ENCODE measurements at places on chromosomes 3 and 15.

DNA sequence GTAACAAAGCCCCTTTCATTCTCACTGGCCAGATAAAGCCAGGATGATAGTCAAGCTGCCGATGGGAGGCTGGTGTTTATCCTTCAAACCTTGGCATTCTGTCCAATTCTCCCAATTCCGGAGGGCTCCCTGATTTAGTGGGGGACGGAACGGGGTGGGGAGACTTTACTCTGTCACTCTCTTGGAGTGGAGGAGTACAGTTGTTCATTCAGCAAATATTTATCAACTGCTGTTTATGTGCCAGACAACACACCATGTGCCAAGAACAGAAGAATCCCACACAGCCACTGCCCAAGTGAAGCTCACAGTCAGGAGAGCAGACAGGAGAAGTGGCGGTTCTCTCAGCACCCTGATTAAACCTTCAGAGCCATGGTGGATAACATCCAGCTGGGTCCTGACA is 63.3 kb downstream of the WNT5A start:
- DNase-seq, result no peak

- DNase-seq, result no peak
These were observed 220.8 kb upstream of the TPRG1 start for GRCh38 chr3:188950832-188951489.

DNA sequence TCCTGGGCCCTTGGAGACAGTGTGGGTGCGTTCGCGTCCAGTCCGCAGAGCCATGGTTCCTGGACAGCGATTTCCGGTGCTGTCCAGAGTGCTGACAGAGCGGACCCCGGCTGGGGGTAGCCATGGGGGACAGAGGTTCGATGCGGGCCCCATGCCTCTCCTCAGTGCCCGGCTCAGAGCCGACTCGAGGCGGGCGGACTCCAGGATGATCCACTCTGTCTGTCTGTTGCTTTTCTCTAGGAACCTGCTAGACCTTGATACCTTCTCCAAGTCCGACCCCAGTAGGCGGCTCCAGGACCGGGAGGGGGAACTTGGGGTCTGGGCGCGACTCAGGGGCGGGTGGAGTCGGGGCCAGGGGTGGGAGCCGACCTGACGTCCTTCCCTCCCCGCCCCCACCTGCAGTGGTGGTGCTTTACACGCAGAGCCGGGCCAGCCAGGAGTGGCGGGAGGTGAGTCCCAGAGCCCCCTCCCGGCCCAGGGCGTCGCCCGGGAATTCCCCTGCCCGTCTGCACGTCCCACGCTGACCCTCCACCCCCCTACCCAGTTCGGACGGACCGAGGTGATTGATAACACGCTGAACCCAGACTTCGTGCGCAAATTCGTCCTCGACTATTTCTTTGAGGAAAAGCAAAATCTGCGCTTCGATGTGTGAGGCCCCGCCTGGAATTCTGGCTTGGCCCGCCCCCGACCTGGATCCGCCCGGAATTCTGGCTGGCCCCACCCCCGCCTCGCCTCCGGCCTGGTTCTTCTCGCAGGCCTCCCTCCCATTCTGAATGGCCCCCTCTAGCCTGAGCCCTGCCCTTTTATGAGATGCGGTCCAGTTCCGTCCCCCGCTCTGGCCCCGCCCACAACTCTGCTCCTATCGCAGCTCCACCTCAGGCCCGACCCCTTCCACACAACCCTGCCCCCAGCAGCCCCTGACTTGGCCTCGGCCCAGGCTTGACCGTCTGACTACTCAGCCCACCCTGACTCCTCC is 1.0 kb downstream of the CPNE9 start:
- no peak for DNase-seq

- no peak for DNase-seq
These were observed 28.8 kb downstream of the PCNP start for GRCh38 chr3:101602731-101603130.

- no peak for DNase-seq
These were observed 29.5 kb downstream of the APBA2 start for GRCh38 chr15:28915041-28915810.

- no peak for DNase-seq
These were observed 16.2 kb downstream of the RARB start for GRCh38 chr3:25444273-25444672.

DNA sequence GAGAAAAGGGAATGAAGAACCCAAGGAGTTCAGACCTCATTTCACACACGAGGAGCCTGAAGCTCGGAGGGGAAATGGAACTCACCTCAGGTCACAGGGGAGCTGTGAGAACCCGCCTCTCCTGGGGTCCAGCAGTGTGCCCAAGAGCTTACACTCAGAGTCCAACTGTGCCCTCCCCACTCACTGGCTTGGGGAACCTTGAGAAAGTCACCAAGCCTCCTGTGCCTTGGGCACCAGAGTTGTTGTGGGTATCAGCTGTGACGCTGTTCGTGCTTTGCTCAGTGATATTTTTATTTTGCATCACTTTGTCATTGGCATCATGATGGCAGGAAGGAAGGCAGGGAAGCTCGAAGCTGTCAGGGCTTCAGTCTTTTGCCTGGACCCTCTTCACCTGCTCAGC is 83.4 kb downstream of the TLE3 start:
- DNase-seq, result no peak

- no peak for DNase-seq
These were observed 188.3 kb downstream of the IL5RA start for GRCh38 chr3:2921903-2922302.

GRCh38 chr3:99578339-99578970 is 59.9 kb upstream of the COL8A1 start:
- no peak for DNase-seq

DNA sequence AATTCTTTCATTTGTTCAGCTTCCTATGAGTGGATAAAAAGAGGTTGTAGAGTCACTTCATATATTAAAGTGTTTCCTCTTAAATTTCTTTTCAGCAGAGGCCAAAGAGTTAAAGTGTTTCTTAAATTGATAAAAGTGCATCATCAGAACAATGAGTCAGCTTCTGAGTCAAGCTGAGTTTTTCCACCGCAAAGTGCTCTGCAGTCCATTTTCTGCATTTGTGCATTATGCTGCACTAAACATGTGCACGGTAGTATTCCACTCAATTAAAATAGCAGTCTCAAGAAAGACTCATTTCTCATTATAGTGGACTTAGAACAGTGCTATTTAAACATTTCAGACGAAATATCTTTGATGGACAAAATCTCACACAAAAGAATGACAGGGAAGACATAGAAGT is 152.0 kb downstream of the ZBBX start:
- DNase-seq, result no peak

- no peak for DNase-seq
These were observed 2.4 kb downstream of the LMCD1 start for GRCh38 chr3:8503871-8504610.

DNA sequence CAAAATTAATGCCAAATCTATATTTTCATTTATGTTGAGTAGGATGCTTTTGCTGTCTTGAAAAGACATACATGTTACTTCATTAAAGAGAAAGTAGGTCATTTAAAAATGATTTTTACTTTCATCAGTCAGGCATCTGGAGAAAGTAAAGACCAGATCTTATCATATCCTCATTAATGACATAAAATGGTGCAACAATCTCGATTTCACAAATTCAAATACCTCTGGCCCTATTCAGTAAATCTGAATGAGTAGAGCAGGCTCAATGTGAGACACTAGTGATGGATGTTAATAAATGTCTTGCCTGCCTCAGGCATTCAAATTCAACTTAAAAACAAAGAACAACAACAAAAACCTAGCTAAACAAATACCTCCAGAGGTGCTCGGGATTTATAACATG is 714.1 kb downstream of the NAALADL2 start:
- DNase-seq, result no peak

DNA sequence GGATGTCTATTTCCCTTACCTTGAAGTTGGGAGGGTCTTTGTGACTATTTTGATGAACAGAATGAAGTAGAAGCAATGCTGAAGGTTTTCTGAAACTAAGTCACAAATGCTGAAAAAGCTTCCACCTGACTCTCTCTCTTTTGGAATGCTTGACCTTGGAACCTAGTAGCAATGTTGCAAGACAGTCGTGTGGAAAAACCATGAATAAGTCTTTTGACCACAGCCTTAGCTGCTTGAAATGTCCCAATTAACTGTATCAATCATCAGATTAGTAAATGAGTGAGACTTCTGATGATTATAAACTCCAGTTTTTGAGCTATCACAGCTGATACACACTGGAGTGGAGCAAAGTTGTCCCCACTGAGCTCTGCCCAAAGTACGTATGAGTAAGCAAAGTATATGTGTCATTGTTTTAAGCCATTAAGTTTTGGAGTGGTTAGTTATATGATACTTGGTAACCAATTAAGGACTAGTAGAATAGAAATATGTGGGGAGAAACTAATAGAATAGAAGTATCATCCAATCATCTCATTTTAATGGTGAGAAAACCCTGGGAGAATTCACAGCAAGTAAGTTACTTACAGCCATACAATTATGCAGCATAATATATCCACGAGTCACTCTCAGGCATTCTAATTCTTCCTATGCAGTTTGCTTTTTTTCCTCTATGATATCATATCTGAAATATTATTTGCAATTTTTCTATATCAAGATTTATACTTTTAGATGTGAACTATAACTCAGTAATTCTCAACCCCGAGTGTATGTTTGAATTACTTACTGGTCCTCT is 1010.6 kb downstream of the ROBO2 start:
- no peak for DNase-seq

DNA sequence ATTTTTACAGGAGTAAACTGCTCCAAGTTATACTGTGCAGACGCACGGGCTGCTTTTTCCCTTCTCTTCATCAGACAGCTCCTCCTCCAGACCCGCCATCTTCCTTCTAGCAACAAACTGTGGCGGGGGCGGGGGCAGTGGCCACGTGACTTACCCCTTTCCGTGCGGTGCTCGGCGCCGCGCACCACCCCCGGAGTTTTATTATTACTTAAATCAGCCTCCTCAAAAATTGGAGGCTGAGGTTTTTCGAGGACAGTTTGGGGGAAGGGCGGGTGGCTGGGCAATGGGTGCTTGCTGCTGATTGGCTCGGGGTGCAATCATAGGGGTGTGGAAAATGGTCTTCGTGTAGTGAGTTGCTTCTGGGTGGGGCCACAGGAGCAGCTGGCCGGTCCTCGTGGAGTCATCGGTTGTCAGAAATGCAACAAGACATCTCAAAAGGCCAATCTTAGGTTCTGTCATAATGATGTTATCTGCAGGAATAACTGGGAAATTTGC is 77.1 kb upstream of the MFGE8 start:
- no peak for DNase-seq

DNA sequence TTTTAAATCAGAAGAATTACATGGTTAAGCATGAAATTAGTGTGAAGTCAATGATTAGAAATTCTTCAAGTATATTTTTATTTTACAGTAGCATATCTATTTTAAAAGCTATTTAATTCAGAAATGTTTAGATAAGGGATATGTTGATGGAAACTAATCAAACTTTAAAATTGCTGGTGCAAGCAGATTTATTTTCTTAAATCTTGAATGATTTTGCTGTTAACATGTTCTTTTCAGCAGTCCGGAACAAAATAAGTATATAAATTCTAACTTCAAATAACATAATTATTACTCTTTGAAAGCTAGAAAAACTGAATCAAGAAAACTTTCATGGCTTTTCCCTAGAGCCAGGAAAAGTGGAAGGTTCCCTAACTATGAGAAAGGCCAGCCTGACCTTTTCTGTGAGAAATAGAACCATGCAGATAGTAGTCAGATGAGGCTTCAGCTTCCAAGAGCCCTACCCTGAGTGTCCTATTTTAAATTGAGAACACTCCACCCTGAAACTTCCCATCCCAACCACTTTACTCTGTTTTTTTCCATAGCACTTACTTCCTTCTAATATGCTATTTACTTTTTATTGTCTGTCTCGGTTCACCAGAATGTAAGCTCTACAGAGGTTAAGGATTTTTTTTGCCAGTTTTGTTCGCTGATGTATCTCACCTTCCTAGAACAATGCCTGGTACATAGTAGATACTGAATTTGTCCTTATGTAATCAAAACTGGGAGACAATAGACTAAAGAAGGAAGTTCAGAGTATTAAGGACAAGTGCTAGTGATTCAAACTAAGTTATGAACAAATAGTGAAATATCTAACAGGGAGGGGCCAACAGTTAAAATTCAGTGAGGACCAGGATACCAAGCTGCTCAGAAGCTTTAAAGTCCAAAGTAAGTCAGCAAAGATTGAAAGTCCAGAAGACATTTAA is 66.8 kb downstream of the CD200R1L start:
- no peak for DNase-seq

DNA sequence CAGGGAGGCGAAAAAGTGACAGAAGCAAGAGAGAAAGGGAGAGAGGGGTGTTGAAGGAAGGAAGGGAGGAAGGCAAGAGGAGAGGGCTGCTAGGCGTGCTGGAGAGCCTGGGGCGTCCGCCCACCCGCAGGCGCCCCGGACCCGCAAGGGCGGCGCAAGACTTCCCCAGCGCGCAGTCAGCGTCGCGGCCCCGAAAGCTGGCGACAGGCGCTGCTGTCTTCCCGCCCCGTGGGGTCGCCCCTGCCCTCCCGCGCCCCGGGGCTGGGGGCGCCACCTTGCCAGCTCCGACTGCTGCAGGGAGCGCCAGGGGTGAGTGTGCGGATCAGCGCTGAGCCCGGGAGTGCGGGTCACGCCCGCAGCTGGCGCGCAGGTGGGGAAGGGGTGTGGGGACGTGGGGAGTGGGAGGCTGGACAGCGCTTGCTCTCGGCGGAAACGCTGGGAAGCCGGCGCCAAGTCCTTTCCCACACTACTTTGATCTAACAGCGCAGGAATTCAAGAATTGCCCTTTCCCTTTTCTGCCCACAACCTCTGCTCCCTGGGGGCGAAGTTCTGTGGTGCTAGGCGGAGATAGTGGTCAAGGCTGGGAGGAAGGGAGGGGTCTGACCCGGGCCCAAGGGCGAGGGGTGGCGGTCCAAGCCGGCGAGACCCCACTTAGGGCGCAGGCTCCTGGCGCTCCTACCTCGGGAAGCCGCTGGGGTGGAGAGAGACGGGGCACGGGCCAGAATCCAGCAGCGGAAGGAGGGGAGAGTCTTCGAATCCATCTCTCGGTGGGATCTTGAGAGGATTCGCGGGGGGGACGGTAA is 266.1 kb downstream of the CGGBP1 start:
- no peak for DNase-seq

- DNase-seq, result no peak
These were observed 82.0 kb downstream of the KCNMB2 start for GRCh38 chr3:178618197-178618596.

GRCh38 chr3:23094890-23095462 is 108.2 kb upstream of the UBE2E2 start:
- DNase-seq, result peak; percentile 4

DNA sequence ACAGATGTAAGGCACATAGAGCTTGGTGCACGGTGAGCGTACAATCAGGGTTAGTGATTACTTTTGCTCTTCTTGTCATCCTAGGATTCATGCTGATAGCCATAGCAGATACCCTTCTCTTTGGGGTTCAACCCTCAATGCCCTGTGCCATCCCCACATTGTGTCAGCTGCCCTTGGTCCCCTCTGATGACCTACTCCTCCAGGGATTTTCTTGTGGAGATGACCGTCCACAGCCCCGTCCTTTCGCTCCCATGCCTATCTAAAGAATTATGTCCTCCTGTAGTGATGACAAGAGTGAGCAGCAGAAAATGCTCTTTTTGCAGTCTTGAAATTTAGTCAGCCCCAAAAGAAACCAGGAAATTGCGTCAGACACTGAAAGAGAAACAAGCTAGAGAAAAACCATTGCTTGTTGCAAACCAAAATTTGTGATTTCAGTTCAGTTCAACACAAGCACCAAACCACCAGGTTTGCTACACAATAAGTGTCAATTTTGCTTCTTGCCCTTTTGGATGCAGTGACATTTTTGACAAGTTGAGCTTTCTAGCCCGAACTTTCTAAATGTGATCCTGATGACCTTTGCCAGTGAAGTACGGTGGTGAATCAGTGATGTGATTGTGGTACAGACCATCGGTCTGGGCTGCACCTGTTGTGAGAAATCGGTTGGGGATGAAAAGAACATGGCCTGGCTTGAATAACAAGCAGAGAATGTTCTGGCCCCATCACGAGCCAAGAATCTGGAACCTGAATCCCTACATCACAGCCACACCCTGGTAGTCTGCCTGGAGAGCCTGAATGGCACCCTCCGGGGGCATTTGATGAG is 41.3 kb downstream of the CMTM7 start:
- DNase-seq, result no peak

Measured in NCI-H187 treated with DMSO at 0.1 percent for 48 hours (cell line).